Stimulated activated CD8-positive, alpha-beta memory T cell treated with anti-CD3 and anti-CD28 coated beads, Interleukin-7, amount 100 ng/mL, for 1 hour (primary cell): ENCODE measurements at places on chromosomes 6 and 20.
A peak's percentile ranks its signal among the peaks of the same experiment; 100 is the strongest.

GRCh38 chr6:43268355-43268700, 25.0 kb downstream of the TTBK1 start:
- no peak for DNase-seq

DNA sequence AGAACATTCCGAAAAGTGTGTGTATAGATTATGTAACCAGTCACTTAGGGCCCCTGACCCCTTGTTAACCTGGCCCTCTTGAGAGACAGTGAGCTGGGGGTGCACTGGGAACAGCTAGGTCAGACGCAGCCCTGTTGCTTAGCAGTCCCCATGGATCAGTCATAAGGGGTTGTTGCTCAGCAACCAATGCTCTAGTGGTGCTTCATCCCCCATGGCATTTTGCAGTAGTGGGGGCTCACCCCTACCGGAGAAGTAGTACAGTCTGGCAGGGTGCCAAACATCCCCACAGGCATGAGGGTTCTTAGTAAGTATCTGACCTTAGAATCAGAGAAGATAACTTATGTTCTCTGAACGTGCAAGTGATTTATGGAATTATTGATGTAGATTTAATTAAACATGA, 12.3 kb downstream of the PKIB start:
- DNase-seq, result no peak

DNA sequence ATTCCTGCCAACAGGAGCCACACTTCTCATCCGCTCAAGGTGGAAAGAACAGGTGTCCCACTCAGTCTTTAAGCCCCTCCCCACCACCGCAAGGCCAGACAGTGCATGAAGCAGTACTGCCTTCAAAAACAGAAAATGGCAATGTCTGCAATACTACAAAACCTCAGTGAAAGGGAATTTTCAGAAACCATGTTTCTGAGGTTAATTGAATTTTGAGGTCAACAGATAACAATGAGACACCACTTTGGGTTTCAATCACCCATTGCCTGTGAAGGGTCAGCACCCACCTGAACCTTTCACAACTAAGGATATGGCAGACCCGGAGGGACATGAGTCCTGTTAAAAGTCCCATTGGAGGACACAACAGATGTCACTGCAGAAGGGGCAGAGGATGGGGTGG, 13.0 kb downstream of the ZC3H12D start:
- DNase-seq, result no peak

GRCh38 chr6:161613711-161614110, 339.9 kb upstream of the AGPAT4 start:
- no peak for DNase-seq

DNA sequence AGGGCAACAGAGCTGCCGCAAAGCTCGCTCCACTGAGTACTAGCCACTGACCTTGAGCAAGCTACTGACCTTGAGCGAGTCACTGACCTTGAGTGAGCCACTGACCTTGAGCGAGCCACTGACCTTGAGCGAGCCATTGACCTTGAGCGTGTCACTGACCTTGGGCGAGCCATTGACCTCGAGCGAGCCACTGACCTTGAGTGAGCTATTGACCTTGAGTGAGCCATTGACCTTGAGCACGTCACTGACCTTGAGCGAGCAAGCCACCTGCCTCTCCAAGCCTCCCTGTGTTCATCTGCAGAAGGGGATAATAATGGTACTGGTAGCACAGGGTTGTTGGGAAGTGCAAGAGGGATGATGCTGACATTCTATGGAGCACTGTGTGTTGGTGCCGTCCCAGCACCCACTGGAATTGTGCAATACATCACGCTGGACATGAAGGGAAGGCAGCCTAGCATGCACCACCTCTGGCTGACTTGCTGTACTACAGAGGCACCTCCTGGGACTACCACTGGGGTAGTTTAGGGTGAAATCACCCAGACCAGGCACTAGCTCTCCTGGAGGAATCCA, 60.2 kb downstream of the CTCFL start:
- DNase-seq, result no peak

GRCh38 chr6:88134575-88134974, 31.6 kb downstream of the CNR1 start:
- no peak for DNase-seq

DNA sequence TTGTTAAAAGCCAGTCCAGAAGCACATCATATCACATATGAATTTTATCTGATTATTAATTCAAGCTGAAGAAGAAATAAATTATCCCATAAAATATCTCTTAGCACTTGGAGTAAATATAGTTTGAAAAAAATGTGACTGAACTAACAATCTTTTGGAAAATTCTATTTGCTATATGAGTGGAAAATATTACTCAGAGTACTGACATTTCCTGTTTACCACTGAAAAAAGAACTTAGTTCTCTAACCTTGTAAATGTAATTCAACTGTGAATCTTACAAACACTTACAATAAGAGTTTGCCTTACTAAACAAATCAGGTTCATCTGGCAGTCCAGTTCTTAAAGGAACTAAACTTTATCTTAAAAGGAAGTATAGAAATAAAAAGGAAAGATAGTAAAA, 44.2 kb downstream of the MOXD1 start:
- no peak for DNase-seq

GRCh38 chr6:30814146-30815040, 69.9 kb upstream of the DDR1 start:
- no peak for DNase-seq

DNA sequence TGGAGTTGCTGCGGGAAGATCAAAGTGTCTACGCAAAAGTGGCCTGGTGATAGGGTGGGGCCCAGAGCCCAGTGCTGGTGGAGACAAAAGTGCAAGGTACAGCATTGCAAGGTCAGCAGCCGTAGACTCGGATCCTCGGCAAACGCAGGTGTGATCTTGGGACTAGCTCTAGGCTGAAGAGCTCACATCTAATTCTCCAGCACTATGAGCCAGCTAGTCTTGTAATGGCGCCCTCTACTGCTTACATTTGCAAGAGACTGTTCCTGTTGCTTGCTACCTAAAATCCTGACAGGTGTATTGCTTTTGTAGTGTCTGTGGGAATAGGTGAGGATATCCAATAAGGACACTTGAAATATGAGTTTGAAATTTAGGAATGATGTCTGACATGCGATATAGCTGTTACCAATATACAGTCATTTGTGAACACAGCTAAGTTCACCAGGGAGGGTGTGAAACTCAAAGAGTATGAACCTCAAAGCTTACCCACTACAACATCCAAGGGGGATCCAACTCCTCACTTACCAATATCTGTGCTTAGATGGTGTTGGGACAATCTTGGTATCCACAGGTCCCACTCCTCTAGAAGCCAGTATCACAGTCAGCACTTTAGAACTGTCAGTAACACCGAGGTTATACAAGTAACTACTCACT, 58.4 kb downstream of the PDE7B start:
- peak; percentile 20 for DNase-seq

- DNase-seq, result no peak
Observed at GRCh38 chr6:135743476-135743875, 108.0 kb upstream of the PDE7B start.

- DNase-seq, result no peak
Observed at GRCh38 chr20:61581825-61582188, 329.7 kb downstream of the CDH4 start.

GRCh38 chr6:5174244-5174643, 86.5 kb downstream of the LYRM4 start:
- DNase-seq, result peak; percentile 4

- no peak for DNase-seq
Observed at GRCh38 chr6:12941422-12941821, 224.9 kb downstream of the PHACTR1 start.

DNA sequence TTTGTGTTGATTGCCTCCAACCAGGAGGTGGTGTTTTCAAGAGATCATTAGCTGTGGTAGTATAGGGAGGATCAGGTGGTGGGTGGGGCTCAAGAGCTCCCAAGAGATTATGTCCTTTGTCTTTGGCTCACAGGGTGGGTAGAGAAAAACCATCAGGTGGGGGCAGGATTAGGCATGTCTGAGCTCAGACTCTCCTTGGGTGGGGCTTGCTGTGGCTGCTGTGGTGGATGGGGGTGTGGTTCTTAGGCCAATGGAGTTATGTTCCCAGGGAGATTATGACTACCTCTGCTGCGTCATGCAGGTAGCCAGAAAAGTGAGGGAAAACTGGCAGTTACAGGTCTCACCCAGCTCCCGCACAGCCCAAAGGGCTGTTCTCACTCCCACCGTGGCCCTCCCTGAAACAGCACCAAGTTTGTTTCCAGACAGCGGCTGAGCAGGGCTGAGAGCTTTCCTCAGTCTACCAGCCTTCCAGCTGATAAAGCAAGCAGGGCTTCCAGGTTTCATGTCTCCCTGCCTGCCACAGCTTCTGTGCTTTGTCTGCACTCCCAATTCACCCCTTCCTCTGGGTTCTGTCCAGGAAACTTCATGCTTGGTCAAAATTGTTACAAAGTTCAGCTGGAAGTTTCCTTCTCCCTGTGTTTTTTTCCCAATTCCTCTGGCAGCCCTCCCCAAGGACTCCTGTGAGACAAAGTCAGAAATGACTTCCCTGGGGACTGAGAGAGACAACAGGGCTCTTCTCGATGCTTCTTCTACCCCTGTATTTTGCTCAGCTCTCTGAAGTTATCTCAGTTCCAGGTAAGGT, 481.1 kb upstream of the MAN1A1 start:
- no peak for DNase-seq

- DNase-seq, result no peak
Observed at GRCh38 chr6:34020807-34021553, 124.9 kb downstream of the GRM4 start.

DNA sequence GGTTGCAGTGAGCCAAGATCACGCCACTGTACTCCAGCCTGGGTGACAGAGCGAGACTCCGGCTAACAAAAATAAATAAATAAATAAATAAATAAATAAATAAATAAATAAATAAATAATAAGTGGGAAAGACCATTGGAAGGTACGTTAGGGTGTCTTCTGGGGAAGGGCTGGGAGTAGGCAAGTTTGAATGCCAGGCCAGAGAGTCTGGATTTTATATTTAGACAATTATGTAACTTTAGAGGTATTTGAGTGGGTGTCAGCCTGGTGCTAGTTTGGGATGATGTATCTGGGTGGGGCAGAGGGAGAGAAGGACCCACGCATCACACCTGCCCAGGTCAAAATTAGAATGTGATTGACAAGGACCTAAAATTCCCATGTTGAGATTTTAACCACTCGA, 108.5 kb upstream of the PRND start:
- DNase-seq, result no peak

DNA sequence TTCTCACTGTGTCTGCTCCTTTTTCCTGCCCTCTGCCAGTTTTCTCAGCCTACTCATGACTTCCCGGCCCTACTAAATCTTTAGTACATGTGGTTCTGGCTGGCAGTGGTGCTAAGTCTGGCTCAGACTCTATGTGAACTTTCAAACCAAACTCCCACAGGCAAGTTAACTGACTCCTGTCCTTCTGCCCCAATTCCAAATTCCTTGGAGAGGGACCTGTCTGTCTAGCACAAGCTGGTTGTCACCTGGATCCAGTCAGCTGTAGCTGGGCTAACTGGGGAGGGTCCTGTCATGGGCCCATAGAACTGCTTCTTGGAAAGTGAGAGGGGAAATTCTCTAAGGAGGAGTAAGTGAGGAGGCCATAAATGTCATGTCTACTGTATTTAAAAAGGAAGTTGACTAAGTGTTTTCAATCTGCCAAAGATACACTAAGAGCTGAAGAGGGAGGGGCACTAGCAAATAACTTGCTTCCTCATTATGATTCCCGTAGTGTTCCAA, 240.1 kb downstream of the KCNQ5 start:
- no peak for DNase-seq

GRCh38 chr6:159969921-159970320, 1.0 kb downstream of the IGF2R start:
- no peak for DNase-seq

DNA sequence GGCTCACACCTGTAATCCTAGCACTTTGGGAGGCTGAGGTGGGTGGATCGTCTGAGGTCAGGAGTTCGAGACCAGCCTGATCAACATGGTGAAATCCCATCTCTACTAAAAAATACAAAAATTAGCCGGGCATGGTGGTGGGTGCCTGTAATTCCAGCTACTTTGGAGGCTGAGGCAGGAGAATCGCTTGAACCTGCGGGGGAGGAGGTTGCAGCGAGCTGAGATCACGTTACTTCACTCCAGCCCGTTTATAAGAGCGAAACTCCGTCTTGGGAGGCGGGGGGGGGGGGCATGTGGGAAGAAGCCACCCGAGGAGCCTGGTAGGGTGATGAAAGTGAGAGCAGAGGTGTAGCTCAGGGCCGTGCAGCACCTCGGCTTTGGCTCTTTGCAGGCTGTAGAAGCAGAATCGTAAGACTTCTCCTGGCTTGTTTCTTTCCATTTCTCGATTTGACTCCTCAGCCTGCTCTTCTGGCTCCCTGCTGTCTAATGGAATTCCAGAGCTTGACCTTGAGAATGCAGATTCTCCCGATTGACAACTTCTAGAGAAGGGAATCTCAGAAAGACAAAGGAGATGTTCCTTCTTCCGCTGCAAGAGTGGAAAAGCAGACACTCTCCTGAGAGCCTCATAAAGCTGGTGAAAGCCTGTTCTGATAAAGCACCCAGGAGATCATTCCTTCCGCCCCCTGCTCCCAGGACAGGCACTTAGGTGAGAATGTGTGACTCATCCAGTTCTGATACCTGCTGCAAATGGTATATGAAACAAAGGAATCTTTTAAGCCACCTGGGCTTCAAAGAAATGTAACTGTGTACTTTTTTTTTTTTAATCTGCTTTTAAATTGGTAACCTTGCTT, 26.0 kb upstream of the PPP1R16B start:
- no peak for DNase-seq

DNA sequence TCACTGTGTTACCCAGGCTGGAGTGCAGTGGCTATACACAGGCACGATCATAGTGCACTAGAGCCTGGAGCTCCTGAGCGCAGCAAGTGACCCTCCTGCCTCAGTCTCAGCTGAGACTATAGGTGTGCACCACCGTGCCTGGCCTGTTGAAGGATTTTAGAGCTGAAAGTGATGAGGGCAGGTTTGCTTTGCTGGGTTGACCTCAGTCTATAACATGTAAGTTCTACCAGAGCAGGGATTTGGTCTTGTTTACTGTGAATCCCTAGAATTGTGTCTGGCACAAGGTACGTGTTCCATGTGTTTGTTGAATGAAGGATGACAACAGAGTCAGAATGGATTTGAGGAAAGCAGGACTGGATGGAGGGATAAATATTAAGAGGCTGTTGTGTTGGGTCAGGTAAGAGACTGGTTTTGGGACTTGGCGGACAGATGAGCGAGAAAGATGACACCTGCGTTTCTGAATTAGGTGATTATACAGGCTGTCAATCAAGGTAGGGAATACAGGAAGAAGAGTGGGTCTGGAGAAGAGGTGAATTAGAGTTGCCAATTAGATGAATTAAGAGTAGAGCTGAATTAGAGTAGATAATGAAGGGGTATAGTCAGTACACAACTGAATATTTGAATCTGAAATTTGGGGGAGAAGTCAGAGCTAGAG, 6.5 kb downstream of the ASXL1 start:
- DNase-seq, result no peak

GRCh38 chr6:14277405-14277930, 159.9 kb downstream of the CD83 start:
- DNase-seq, result no peak

- DNase-seq, result no peak
Observed at GRCh38 chr6:158894193-158894592, 75.0 kb upstream of the EZR start.
